Lower lobe of right lung (tissue), 2 donors: ENCODE measurements at places on chromosomes 2 and 18.

GRCh38 chr2:211881449-211881848 is 657.2 kb downstream of the ERBB4 start:
- no peak for DNase-seq

GRCh38 chr18:48566589-48566988 is 27.8 kb downstream of the CTIF start:
- no peak for DNase-seq

DNA sequence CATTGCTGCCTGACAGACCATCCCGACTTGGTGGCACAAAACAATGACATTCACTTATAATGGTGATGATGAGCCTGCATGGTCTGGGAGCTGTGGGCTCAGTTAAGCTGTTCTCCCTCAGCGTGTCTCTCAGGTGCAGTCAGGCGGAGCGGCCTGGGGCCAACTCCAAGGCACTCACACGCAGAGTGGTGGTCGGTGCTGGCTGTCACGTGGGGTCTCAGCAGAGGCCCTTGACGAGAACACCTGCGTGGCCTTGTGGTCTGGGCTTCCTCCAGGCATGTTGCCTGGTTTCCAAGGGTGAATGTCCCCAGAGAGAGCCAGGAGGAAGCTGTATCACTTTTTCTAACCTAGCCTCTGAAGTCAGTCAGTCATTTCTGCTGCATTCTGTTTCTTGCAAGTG is 29.8 kb downstream of the ARMC9 start:
- DNase-seq: no peak

DNA sequence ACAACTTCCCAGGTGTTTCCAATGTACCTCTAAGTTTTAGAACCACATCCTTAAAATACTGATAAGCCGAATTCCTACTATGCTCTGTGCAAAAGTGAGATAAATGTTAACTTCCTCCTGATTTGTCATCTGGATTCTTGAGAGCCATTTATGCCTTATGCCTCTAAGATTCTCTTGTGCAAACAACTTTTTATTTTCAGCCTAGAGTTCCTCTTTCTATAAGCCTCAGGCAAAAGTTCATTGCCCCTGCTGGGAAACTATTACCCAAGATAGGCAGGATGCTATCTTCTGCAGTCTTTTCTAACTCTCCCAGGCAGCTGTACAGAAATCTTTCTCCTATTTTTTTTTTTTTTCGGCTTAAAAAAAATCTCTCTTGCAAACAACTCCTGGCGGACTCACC is 216.1 kb downstream of the KCNJ3 start:
- DNase-seq: no peak
